Gastroesophageal sphincter (tissue), 4 donors: ENCODE measurements at places on chromosomes 2 and 18. TPM values are rescaled to one million over a fixed set of nuclear protein-coding genes. Genes with fewer than 3 reads are reported as not detected.

DNA sequence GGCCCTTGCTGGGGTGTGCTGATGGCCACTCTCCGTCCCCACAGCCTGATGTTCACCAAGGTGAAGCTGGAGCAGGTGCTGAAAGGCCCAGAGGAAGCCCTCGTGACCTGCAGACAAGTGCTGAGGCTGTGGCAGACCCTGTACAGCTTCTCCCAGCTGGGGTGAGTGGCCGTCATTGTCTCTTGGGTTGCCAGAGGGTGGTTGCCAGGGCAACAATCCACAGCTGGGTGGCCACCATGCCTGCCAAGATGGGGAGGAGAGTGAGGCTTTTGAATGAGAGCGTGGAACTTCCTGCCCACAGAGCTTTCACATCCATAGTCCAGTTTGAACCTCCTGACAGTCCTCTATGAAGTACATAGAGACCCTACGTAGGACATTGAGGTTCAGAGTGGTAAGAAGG, 108.8 kb downstream of the STPG4 start:
- H3K27me3 ChIP-seq, result no peaks in the 10 kb centered on the region
- no peak overlapping the region for H3K4me3 ChIP-seq
- no peak for ATAC-seq
- H3K27ac ChIP-seq, result no peak overlapping the region
- H3K36me3 ChIP-seq, result peaks cover 62% of the 10 kb centered on the region
- peaks cover 11% of the 10 kb centered on the region for H3K4me1 ChIP-seq

GRCh38 chr2:25341011-25341727, 556 bp downstream of the DNMT3A start:
- no peaks in the 10 kb centered on the region for H3K27me3 ChIP-seq
- no peak for ATAC-seq
- peak overlapping the region; percentile 89 for H3K27ac ChIP-seq
- peak overlapping the region; percentile 86 for H3K4me3 ChIP-seq

- H3K27me3 ChIP-seq, result no peaks in the 10 kb centered on the region
- no peaks in the 10 kb centered on the region for H3K36me3 ChIP-seq
- H3K27ac ChIP-seq, result no peak overlapping the region
Observed at GRCh38 chr2:213253162-213253561, 31.1 kb upstream of the SPAG16 start.

The INO80B gene
- total RNA-seq, result 26.4 TPM

The ACOXL gene
- not detected for total RNA-seq

The SOWAHC gene
- 23.3 TPM for total RNA-seq
